ENCODE measurements at places on chromosomes 3 and 15.

- peak; percentile 70 for DNase-seq
Observed at GRCh38 chr3:197029511-197030167, at the start of gene MELTF. Gene MELTF, minus strand, starts transcription at chr3:197029817. Its CDS starts 115 bp downstream, at chr3:197029702.

DNA sequence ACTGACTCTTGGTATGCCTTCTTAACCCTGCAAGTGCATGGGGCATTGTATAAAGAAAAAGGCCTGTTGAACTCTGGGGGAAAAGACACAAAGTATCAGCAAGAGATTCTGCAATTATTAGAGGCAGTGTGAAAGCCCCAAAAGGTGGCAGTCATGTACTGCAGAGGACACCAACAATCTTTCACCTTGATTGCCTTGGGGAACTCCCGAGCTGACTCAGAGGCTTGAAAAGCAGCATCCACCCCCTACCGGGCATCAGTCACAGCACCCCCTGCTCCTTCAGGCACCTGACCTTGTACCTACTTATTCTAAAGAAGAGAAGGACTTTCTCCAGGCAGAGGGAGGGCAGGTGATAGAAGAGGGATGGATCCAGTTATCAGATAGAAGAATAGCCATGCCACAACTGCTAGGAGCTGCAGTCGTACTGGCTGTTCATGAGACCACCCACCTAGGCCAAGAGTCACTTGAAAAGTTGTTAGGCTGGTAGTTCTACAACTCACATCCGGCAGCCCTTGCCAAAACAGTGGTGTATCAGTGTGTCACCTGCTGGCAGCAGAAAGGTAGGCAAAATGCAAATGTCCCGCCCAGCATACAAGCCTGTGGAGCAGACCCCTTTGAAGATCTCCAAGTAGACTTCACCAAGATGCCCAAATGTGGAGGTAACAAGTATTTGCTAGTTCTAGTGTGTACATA, 241.6 kb upstream of the CNTN6 start:
- no peak for DNase-seq

DNA sequence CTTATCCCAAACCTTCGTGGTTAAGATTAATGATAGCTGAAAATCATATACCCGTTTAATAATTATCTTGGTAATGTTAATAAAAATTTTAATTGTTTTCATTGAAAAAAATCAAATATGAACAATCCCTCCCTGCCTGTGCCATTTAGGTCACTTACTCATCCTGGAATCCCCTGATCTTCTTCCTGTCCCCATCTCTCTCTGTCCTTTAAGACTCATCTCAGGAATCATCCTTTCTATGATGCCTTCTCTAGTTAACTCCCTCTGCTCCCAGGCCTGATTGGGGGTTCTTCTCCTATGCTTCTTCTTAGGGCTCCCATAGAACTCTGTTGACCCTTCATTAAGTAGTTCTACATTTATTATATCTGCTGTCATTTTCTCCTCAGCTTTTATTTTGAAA, 91.6 kb downstream of the MBNL1 start:
- DNase-seq: no peak

- peak; percentile 14 for DNase-seq
Observed at GRCh38 chr3:17154941-17155340, 270.2 kb downstream of the PLCL2 start.

DNA sequence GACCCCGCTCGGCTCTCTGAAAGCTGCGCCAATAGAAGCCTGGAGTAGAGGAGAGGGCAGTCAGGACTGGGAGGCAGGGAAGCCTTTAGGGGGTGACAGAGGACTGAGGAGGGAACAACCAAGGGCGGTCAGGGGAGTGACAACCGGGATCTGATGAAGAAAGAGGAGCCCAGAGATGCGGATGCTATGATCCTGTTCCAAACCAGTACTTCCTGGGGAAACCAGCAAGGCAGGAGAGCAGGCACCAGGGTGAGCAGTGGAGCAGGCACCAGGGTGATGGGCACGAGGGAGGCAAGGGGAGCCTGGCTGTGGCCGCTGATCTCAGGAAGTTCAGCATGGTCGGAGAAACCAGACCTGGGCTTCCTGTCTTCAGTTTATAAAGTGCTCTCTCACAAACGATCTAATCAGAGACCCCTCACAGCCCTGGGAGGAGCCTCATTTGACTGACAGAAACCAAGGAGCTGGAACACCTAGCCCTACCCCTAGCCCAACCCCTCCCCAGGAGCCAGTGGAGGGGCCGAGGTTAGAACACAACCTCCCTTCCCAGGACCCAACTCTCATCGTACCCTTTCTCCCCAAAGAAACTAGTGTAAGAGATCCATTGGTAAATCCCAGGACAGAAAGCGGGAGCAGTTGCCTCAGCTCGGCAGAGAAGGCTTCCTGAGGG, 34.9 kb downstream of the CCDC33 start:
- no peak for DNase-seq

DNA sequence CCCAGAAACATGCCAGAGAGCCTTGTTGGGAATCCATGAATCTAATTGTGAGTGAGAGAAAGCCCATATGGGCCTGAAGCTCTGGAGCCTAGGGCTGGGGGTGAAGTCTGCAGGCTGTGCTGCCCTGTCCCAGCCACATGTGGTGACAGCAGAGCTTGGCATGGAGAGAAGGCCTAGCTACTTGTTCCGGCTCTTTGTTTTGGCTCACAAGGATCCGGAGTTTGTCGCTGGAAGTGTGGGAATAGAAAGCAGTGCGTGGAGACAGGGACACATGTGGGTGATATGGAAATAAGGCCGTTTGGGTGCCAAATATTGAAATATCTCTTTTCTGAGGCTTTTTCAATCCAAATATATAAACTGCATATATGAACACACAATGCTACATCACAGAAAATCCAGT, 78.2 kb downstream of the CLSTN2 start:
- DNase-seq: no peak

DNA sequence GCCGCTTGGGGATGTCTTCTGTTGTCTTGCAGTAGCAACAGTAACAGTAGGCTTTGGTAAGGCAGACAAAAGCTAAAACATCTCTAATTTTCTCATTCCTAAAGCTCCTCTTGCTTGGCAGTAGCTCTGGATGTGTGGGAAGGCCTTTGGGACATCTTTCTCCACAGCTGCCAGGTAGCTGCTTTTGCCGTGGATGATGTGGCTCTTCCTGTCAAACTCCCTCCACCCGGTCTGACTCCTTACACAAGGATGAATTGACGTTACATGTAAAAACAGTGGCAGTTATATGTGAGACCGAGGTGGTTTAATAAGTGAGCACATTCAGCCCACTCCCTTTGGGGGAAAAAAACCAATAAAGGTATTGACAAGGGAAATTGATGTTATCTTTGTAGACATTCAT, 309.1 kb downstream of the TUSC7 start:
- DNase-seq: no peak

DNA sequence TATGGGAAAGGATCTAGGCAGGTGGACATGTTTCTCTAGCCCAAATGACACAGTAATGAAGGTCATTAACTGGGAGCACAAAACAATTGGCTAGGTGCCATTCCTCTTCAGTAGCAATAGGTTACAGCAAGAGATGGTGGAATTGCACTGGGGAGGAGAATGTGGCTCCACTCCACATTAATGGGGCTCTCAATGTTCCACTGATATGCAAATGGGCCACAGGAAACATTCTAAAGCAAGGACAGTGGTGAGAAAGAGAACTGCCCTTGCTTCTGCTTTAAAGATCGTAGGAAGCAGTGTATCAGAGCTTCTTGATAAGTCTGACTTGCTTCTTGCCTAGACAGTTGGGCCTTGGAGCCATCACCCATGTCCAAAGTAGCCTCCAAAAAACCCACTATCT, 271.4 kb upstream of the PPP2R3A start:
- DNase-seq: no peak

- no peak for DNase-seq
Observed at GRCh38 chr15:53397041-53397616, 362.3 kb downstream of the WDR72 start.

GRCh38 chr3:182596676-182597410, 196.5 kb upstream of the ATP11B start:
- DNase-seq: no peak

- DNase-seq: no peak
Observed at GRCh38 chr3:54608041-54608440, 319.8 kb downstream of the LRTM1 start.

GRCh38 chr15:90807074-90807785, 61.2 kb upstream of the FURIN start:
- no peak for DNase-seq

- no peak for DNase-seq
Observed at GRCh38 chr3:11568503-11569155, 75.1 kb downstream of the VGLL4 start.

- no peak for DNase-seq
Observed at GRCh38 chr3:58200846-58201355, 9.9 kb downstream of the DNASE1L3 start.

GRCh38 chr15:27958911-27959578, 140.1 kb downstream of the OCA2 start:
- DNase-seq: no peak

GRCh38 chr15:51533672-51534398, 88.7 kb downstream of the DMXL2 start:
- DNase-seq: no peak

- DNase-seq: no peak
Observed at GRCh38 chr15:36658898-36659639, 79.6 kb downstream of the CDIN1 start.

All from CD4-positive, alpha-beta T cell treated with Interleukin-21 for 1 hour (primary cell).